ENCODE measurements at places on chromosomes 6 and 20.

GRCh38 chr6:37204014-37204751 is 34.2 kb downstream of the PIM1 start:
- no peak for DNase-seq

DNA sequence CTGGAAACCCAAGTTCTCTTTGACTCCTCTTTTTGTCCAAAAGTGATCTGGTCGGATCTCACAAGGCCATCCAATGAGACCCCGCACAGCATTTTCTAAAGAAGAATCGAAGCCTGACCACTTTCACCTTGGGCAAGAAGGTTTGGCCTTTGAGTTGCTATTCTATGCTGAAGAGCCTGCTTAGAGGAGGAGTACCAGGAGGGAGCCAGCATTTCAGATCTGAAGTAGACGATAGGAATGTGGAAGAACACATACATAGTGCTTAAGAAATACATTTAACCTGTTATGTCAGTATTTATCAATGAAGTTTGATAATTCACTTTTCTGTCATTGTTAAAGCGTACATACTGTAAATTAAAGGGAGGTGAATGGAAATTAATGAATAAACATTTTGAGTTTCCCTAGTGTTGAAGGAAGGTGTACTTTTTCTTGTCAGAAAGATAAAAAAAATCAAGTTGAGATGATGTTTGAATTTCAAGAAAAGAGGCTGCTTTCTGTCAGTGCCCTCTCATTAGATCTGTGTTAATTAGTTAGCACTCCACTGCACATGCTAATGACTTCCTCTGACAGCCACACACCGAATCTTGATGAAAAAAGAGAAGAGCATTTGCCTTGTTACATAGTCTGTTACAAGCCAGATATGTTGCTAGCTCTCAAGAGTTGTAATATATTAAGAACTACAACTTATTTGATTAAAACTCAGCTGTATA is 10.9 kb upstream of the TDRD6 start:
- DNase-seq = no peak

DNA sequence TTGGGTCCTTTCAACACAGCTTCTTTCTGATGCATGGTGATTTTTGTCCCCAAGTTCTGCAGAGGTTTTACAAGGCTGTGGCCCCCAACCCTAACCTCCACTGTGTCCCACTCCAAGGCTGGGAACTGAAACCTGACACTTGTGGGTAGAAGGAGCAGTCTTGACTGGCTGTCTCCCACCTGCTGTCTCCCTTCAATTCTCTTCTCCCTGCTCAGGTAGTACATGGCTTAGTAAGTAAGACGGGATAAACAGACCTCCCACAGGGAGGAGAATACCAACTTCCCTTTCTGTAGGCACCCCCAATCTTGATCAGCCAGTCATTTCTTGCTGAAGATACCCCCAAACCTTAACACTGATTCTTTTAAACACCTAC is 25.0 kb downstream of the TGM6 start:
- no peak for DNase-seq

GRCh38 chr20:35502352-35502751 is 27.1 kb downstream of the C20orf173 start:
- DNase-seq = no peak

DNA sequence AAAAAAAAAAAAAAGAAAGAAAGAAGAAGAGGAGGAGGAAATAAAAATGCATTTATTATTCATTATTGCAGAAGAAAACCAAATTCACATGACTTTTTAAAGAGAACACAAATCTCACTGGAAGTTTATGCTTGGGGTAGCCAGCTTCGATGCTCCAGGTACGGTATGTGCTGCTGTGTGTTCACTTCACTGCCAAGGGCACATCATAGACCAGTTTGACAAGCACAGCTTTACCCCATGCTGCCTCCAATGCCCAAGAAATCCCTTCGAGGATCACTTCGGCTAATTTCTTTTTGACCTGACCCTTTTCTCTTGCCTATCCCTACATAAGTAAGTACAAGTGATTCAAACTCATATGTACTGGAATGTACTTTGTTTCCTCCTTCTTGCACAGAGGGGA is 41.9 kb upstream of the RBM24 start:
- no peak for DNase-seq

DNA sequence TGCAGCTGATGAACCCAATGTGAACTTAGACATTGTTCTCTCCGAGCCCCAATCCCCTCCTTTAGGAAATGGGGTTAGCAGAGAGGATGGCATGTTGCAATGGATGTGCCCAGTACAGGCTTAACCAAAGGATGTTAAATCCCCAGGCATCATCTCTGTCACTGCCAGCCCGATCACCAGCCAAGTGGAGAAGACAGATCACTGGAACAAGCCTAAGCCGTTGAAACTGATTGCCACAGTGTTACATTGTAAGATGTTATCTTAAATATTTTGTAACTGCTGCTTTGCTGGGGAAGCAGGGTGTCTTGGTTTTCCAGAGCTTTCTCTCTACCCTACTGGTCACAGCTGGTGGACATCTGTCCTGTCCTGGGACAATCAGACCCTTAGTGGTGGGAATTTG is 783.4 kb upstream of the CHD6 start:
- no peak for DNase-seq

DNA sequence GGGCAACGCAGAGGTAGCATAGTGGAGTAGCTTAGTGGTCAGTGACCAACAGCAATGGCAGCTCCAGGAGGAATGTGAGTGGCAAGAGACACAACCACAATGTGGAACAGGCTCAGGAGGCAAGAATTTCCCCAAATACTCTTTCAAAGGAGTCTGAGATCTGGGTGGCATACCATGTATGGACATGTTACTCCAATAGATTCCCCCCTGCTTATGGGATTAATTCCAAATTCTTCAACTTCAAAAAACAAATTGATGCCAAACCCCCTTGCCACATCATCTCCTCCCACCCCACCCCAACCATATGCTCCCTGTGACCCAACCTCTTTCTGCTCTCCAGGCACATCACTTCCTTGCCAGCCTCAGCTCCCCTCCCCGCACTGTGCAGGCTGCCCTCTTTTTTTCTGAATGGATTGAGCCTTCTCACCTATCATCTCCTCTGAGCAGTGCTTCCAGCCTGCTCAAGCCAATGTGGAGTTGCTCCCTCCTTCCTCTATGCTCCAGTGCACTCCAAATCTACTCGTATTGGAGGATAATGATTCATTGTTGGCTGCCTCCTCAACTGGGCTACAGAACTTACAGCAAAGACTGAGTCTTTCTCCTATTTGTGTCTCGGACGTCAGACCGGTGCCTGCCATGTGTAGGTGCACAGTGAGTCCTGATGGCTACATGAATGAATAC is 93.0 kb upstream of the CEP85L start:
- no peak for DNase-seq

- DNase-seq = no peak
Observed at GRCh38 chr6:13859871-13860555, 45.7 kb upstream of the MCUR1 start.

- no peak for DNase-seq
Observed at GRCh38 chr6:69005199-69005598, 370.1 kb downstream of the ADGRB3 start.

DNA sequence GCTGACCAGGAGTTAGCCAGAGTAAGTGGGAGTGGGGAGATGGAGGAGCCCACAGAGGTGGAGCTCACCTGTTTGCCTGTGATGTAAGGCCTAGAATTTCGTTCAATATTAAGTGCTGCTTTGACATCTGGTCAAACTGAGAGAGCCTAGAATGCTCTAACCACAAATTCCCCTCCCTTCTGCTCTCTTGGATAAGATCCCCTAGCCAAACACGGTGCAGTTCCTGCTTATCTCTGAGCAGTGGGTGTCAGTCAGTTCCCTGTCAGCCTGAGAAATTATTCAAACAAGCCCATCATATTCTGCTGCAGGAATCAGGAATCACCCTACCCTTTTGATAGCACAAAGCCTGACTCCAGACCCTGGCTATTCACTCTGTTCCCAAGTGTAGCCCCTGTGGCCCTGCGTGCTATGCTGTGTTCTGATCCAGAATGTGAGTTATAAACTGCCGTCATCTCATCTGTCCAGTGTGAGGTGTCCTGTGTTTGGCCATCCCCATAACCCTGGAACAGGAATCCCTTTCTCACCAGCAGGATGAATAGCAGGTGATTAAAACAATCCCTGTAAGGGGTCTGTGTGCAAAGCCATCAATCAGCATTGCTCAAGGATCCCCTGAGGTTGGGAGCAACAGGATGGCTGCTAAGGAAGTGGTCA is 31.8 kb upstream of the ZNF133 start:
- DNase-seq = no peak

DNA sequence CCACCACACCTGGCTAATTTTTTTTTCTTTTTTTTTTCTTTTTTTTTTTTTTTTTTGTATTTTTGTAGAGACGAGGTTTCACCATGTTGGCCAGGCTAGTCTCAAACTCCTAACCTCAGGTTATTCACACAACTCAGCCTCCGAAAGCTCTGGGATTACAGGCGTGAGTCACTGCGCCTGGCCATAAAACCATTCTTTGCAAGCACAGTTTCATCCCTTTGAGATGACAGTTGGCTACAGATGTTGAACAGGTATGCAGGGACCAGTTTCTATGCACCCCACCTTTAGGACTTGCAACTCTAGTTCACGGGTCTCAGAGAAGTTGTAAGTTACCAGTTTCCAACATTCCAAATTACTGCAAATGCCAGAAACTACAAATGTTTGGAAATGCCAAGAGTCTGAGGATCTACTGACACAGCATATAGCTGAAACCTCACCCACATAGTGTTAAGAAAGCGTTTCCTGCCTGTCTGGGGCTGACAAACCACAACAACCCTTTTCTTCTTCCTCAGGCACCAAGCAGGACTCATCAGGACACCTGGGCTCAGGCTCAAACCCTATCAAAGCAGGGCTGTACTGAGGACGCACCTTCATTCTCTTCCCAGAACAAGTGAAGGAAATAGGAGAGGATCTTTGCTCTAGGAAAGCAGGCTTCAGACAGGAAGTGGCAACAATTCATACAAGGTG is 22.9 kb downstream of the ARHGAP18 start:
- DNase-seq = peak; percentile 23

- no peak for DNase-seq
Observed at GRCh38 chr20:31670371-31671228, 32.9 kb downstream of the COX4I2 start.

- no peak for DNase-seq
Observed at GRCh38 chr20:10022625-10023024, 12.2 kb upstream of the ANKEF1 start.

DNA sequence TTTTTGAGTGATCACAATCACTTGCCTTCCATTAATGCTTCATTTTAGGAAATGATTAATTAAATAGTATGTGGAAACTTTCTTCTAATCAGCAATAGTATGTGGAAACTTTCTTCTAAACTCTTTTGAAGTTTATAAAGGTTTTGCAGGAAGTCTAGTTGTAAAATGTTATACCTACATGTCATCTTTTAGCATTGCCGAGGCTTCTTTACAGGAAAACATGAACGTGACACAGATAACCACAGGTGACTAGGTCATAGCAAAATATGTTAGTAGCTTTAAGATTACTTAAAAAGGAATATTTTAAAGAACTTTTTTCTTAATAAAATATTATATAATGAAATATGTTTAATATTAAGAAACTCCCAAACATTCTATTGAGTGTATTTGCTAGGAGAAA is 56.8 kb downstream of the SMAP1 start:
- no peak for DNase-seq

DNA sequence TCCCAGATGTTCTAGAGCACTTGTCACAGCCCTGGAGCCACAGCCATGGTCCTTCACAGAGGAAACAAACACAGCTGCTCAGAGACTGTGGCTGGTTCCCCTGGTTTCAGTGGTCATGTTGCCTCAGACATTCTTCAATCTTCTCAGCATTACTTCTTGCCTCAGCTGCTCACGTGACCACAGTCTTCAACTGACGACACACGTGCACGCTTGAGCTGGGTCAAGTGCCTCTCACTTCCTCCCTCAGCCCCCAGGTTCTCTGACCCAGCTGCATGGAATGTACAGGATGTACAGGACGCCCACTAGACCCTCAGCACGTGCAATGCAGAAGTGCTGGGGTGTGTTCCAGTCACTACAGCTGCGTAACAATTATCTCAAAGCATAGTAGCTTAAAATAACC is 159.8 kb upstream of the GGTLC1 start:
- DNase-seq = no peak

- DNase-seq = no peak
Observed at GRCh38 chr6:63295553-63296194, 24.1 kb downstream of the LGSN start.

GRCh38 chr6:139330826-139331500 is 39.2 kb upstream of the TXLNB start:
- no peak for DNase-seq

GRCh38 chr6:165769401-165769800 is 106.4 kb upstream of the PDE10A start:
- DNase-seq = no peak

DNA sequence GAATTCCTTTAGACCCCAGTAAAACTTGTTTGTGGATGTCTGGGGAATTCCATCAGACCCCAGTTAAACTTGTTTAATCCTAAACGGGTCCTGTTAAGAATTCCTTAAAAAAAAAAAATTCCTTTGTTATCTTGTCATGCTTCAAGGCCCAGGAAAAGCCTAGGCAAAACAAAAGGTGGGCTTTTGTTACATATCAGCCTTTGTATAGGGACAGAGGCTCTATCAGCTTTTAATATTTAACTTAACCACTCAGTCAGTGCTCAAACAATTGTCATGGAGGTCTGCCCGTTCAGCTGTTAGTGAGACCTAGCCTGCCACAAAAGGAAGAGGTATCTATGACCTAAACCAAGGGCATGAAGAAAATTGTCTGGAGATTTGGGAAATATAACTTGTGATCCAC is 53.1 kb downstream of the SLC22A1 start:
- DNase-seq = no peak

GRCh38 chr6:84280030-84280429 is 52.6 kb upstream of the CEP162 start:
- no peak for DNase-seq

- DNase-seq = no peak
Observed at GRCh38 chr6:80594461-80594860, 488.0 kb downstream of the BCKDHB start.

GRCh38 chr6:154473324-154473723 is 37.2 kb downstream of the CNKSR3 start:
- no peak for DNase-seq

DNA sequence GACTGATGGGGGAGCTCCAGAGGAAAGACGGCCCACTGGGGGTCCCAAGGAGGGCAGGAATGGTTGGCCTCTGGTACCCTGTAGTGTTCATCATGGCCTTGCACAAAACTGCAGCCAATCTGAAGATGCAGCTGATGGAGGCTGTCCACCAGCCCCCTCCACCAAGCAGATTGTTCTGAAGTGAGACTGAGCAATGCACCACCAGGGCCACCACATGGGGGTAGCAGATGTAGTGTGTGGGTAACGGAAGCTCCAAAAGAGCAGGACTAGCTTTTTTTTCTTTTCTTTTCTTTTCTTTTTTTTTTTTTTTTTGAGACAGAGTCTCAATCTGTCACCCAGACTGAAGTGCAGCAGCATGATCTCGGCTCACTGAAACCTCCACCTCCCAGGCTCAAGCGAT is 181.0 kb upstream of the MYLIP start:
- no peak for DNase-seq

- DNase-seq = no peak
Observed at GRCh38 chr20:38373231-38373867, 27.1 kb downstream of the LBP start.

DNA sequence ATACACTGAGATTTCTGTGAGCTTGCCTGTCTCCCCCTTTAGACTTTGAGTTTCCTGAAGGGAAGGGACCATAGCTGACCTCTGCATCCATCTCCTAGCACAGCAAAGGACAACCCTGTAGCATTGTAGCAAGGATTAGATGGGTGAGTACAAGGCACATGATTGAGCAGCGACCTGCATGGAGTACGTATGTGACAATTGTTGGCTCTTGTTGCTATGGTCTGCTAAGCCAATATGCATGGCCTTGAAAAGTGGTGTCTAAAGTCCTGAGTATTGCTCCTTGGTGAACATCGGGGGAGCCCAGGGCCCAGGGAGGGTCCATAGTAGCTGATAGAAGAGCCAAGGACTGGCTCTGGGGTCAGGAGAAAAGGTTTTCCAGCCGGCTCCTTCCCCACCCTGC is 365.0 kb upstream of the CHD6 start:
- no peak for DNase-seq
